ENCODE measurements at places on chromosomes 4 and X. TPM values are rescaled to one million over a fixed set of nuclear protein-coding genes. Genes with fewer than 3 reads are reported as not detected.

Gene NONO
- 512 TPM for total RNA-seq

Gene THOC2
- 33.1 TPM for total RNA-seq

Gene DCAF8L2
- total RNA-seq, result not detected

Gene ZAR1
- total RNA-seq, result not detected

Gene RNF128
- not detected for total RNA-seq

DNA sequence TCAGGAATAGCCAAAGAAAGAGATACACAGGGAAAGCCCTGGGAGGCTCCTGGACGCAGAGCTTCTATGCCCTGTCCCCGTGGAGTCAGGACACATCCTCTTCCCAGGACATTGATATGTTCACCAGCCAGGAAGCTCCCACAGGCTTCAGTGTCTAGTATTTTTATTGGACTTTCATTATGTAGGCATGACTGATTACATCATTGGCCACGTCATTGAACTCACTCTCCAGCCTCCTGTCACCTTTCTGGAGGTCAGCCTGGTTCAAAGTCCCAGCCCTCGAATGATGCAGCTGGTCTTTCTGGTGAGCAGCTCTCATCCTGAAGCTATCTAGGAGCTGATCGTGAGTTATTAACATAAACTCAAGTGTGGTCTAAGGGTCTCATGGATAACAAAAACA lies 104.1 kb downstream of the CPEB2 start:
- DNase-seq, result peak; percentile 1

DNA sequence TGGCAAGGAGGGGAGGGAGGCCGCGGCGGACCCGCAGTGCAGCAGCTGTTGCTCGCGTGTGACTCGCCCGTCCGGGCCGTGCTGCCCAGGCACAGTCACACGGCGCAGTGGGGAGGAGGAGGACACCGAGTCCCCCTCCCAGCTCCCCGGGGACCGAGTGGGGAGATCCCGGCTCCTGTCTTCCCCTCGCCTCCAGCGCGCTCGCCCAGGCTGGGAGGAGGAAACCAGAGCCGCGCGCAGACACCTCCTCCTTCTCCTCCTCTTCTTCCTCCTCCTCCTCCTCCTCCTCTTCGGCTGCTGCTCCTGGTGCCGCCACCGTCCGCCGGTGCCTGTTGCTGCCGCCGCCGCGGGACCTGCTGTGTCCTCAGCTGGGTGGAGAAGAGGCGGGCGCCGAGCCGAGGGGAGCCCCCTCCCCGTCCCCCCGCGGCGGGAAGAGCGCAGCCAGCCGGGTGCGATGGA lies at the start of gene TBC1D1:
Gene TBC1D1 (plus strand): TSS at position 284 of the 459 bp plus-strand sequence. CDS start 11,012 bp downstream, outside the sequence.
- peak; percentile 39 for DNase-seq

DNA sequence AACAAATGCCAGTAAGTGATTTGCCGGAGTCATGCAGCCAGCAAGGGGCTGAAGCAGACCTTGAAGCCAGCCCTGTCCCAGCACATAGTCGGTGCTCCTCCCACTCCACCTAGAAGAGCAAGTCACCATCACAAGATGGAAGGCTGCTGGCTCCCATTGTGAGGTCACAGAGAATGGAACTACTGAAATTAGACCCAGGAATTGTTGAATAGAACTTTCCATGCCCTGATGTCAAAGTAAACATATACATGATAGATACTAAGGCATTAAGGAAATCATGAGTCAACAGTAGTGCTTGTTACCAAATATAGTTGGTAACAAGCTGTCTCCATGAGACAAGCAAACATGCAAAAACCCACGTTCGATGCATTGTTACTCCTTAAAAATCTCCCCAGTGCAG lies 177.1 kb upstream of the MID1 start:
- no peak for DNase-seq

- DNase-seq, result no peak
Measured at GRCh38 chr4:89556601-89557305, 249.2 kb upstream of the GPRIN3 start.

DNA sequence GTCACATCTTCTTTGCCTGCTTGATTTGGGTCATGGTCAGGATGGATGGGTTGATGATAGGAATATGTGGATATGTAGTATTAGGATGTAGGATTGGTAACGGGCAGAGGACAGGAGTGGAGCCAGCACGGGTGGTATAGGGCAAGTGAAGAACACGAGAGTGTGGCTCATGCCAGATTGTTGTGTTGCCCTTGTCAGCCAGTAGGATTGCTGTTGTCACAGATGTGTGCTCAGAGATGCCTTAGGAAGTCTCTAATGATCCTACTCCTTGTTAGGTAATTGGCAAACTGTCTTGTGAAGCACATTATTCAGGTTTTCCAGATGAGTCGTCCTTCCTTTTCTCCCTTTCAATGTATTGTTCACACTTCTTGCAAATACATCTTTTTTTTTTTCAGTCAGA lies 5.5 kb downstream of the ATP10D start:
- DNase-seq, result peak; percentile 40

DNA sequence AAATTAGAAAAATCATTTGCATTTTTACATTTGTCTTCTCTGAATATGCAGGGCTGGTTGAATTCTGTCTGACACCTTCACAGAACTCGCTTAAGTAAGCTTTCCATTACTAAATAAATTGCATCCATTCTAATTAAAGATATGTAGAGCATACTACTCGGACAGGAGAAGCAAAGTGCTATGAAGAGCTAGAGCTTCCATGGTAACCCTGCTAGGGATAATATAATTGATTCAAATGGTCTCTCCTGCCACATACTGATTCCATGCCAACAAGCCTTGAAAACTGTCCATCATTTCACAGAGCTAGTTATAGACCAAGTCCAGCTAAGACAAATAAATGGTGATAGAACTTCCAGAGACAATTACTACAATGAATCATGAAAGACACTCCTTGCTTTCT lies 571.5 kb downstream of the KCNIP4 start:
- DNase-seq, result no peak

DNA sequence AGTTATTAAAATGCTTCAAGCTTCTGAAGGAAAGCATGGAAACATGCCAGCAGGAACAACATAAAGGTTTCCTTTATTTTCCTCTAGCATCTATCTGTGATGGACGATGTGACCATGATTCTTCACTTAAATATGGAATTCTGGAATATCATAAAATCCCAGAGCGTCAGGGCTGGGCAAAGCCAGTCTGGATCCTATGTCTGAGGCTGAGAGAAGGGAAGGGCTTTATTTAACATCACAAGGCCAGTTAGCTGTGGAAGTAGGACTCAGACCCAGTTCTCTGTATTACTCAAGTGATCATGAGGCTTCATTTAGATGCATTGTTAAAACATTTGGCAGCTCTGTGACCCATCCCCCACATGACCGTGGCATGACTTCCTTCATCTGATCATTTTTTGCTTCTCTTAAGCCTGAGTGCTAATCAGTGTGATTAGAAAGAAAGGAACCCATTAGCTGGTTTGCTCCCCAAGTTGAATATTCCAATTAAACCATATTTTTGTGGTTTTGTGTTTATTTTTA lies 40.9 kb upstream of the EOLA2 start:
- no peak for DNase-seq

- no peak for DNase-seq
Measured at GRCh38 chr4:176799653-176800052, 6.9 kb upstream of the VEGFC start.

DNA sequence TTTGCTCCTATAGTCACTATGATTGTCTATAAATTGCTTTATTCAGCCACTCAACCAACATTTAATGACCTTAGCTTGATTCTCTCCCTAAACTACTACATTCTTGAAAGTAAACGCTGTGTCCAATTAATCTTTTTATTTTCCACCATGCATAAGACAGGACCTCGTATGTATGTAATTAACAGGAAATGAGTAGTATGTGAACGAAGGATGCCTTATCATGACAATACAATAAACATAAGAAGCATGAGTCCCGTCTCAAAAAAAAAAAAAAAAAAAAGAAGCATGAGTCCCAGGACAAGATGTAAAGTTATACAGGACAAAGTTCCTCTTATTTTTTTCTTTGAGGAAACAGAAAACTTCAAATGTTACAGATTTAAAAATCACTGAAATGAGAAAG lies 92.5 kb downstream of the PPP3CA start:
- no peak for DNase-seq

DNA sequence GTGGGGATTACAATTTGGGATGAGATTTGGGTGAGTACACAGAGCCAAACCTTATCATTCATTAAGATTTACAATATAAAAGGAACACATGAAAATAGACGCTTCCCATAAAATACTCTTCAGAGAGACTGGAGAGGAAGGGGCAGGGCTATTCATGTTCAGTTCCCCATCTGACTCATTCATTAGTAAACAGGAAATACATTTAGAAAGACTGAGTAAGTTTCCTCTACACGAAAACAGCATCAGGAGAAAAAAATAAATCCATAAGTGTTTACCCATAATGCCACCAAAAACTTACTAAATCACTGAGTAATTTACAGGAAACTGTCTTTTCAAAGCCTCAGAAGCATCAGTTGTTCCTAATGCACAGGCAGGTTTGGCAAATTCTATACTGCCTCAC lies 255.4 kb upstream of the CXorf51A start:
- DNase-seq, result peak; percentile 70

DNA sequence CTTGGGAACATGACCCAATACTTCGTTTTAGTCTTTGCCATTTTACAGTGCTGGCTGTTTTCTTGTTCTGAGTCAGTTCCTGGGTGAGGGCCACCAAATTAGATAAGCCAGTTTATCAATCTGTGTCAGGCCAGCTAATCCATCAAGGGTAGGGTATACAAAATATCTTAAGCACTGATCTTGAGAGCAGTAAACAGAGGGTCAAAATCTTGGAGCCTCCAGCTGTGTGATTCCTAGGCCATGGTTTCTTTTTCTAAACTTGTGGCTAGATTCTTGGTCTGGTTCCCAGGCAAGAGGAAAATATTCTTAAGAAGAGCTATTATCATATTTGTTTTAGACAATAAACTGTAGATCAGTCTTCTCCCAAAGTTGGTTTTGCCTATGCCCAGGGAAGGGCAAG lies 1396.6 kb upstream of the PABPC4L start:
- DNase-seq, result peak; percentile 15

DNA sequence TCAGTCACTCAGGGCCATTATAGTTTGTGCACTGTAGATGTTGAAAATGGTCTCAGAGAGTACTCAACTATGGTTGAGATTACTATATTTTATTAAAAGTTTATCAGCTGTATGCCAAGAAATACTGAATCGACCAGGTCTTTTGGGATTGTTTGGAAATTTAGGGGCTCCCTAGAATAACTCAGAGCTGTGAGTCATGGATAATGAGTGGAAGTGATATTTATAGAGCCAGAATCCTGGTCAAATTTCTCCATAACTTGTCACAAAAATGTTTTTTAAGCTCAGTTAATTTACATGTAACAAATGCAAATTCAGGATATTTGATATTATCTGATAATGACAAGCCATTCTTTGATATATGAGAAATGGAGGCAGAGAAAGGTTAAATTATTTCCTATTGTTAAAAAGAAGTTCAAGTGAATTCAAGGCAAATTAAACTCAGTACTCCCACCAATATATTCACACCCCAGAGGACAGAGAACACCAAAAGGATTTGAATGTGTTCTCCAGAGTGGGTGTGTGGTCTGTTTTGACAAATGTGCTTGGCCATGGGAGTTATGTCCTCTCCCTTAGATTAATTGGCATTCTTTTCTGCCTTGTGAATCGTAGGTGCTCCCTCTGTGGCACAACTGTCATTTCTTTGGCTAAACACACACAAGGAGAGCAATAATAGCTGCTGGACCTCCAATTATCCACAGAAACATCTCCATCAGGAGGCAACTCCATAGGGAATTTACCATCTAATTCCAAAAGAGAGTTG lies 37.7 kb downstream of the ARHGAP24 start:
- DNase-seq, result no peak

DNA sequence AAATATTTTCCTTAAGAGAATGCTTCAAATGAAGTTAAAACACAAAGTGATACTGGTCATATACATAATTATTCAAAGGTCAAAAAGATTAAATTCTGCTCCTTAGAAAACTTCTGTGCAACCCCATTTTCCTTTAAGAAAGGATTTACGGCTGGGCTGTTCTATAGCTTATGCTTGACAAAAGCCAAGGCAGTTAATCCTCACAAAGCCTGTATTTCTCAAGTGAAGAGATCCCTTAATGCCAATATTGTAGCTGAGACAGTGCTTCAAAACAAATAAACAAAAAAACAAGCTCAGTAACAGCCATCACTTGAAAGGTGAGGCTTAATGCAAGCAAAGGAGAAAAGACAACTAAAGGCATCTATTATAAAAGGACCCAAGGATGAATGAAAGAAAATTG lies 42.5 kb downstream of the BTC start:
- DNase-seq, result no peak

DNA sequence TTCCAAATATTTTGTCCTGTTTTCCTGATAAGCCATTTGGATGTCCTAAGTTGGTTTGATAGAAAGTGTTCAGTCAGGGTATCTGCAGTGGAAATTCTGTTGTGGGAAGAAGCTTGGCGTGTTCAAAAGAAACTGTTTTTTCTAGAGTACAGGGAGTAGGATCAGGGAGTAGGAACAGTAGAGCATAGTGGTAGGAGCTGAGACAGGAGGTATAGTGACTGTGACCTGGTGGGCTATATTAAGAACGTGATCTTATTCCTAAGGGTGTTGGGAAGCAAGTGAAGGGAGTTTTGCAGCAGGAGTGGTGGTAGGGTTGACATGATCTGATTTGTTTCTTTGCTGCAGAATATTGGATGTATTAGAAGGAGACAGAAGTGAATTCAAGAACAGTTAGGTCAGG lies 348.2 kb downstream of the BMPR1B start:
- DNase-seq, result no peak

GRCh38 chrX:26915064-26915463 lies 548.1 kb downstream of the PPP4R3C start:
- DNase-seq, result peak; percentile 75

DNA sequence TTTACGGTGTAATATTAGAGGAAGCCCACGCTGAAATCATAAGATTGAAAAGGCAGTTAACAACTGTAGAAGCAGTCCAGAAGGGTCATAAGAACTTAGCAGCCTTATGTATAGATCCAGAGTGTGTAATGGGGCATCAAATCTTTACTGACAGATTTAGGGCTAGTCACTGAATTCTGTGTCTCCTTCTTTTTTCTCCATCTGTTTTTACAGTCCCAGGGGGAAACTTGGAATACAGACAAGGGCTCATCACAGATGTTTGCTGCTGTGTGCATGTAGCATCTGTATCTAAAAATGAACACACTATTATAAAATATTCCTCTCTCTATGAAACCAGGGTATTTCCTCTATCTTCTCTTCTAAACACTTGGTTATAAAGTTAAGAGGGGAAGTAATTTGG lies 43.9 kb downstream of the CYSLTR1 start:
- no peak for DNase-seq

GRCh38 chr4:164874789-164875188 lies 2.2 kb upstream of the APELA start:
- no peak for DNase-seq

GRCh38 chr4:90030953-90031352 lies 96.2 kb upstream of the CCSER1 start:
- peak; percentile 39 for DNase-seq

GRCh38 chr4:122456231-122457116 lies at the start of gene IL2:
TSS of gene IL2 (minus strand) at chr4:122456725. CDS start at chr4:122456440, 285 bp downstream.
- DNase-seq, result no peak

Measured in A172 (cell line).